ENCODE measurements at places on chromosomes 7 and 10. TPM values are rescaled to one million over a fixed set of nuclear protein-coding genes. Genes with fewer than 3 reads are reported as not detected.
A peak's percentile ranks its signal among the peaks of the same experiment; 100 is the strongest.

The MMD2 gene
- not detected for total RNA-seq

The EMX2 gene
- not detected for total RNA-seq

The SAMD9L gene
- 11.3 TPM for total RNA-seq

The TMEM120A gene
- total RNA-seq = 44.7 TPM

GRCh38 chr10:133379152-133379800, at the start of gene PAOX:
TSS of gene PAOX (plus strand) at chr10:133379262. CDS start at chr10:133379317, 55 bp downstream.
- no peaks in the 10 kb centered on the region for H3K36me3 ChIP-seq
- H3K27me3 ChIP-seq = no peaks in the 10 kb centered on the region
- H3K4me3 ChIP-seq = peak within 1 kb of the TSS; percentile 97
- H3K27ac ChIP-seq = peak within 1 kb of the TSS; percentile 70

- no peak overlapping the region for H3K4me3 ChIP-seq
- no peak for DNase-seq
- H3K27me3 ChIP-seq = no peaks in the 10 kb centered on the region
- H3K27ac ChIP-seq = no peak overlapping the region
- no peaks in the 10 kb centered on the region for H3K36me3 ChIP-seq
- peaks cover 10% of the 10 kb centered on the region for H3K4me1 ChIP-seq
Measured at GRCh38 chr7:91285696-91286355, 21.6 kb downstream of the FZD1 start.

GRCh38 chr7:74307738-74308505, 18.7 kb downstream of the CLIP2 start:
- no peaks in the 10 kb centered on the region for H3K27me3 ChIP-seq
- no peaks in the 10 kb centered on the region for H3K36me3 ChIP-seq
- DNase-seq = no peak
- H3K4me3 ChIP-seq = peak overlapping the region; percentile 73

DNA sequence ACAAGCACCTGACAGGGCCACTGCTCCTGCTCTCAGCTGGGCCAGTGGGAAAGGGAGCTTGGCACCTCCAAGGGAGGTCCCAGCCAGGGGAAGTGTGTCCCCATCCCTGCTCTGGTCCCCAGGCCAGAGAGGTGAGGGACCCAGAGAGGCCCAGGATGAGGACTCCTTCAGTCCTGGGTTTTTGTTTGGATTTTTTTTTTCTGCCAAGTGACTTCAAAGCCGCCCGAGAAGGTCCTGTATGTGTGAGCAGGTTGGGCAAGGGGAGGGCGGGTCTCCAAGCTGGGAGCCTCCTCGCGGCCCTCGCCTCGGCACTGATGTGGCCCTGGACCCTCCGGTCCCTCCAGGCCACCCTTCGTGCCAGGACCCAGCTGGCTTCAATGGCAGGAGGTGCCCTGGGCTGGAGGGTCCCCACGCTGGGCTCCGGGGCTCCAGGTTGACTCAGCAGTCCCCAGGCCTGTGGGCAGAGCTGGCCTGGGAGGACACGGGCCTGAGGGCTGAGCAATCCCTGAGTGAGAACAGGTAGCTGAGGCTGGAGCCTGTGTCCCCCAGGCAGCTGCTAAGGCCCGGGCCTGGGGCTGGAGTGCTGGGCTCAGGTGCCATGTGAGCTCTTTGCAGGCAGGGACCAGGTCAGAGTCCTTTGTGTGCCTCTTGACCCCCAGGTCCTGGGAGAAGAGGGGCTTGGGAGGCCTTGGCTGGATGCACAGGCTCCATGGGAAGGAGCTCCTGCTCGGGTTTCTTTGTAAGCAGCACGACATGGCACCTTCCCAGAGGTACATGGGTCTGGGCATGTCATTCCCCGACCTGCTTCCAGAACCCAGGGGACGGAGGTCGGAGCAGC, 140.6 kb downstream of the FAM53B start:
- H3K36me3 ChIP-seq = no peaks in the 10 kb centered on the region
- no peak overlapping the region for H3K4me3 ChIP-seq
- no peaks in the 10 kb centered on the region for H3K4me1 ChIP-seq
- H3K27ac ChIP-seq = no peak overlapping the region

- H3K36me3 ChIP-seq = no peaks in the 10 kb centered on the region
- H3K4me1 ChIP-seq = peaks cover 6% of the 10 kb centered on the region
- H3K27ac ChIP-seq = no peak overlapping the region
Measured at GRCh38 chr7:127850195-127850594, 181.0 kb downstream of the LRRC4 start.

- H3K27me3 ChIP-seq = no peaks in the 10 kb centered on the region
- H3K4me3 ChIP-seq = no peak overlapping the region
- H3K4me1 ChIP-seq = no peaks in the 10 kb centered on the region
Measured at GRCh38 chr7:87494454-87494853, 19.0 kb upstream of the ABCB4 start.

DNA sequence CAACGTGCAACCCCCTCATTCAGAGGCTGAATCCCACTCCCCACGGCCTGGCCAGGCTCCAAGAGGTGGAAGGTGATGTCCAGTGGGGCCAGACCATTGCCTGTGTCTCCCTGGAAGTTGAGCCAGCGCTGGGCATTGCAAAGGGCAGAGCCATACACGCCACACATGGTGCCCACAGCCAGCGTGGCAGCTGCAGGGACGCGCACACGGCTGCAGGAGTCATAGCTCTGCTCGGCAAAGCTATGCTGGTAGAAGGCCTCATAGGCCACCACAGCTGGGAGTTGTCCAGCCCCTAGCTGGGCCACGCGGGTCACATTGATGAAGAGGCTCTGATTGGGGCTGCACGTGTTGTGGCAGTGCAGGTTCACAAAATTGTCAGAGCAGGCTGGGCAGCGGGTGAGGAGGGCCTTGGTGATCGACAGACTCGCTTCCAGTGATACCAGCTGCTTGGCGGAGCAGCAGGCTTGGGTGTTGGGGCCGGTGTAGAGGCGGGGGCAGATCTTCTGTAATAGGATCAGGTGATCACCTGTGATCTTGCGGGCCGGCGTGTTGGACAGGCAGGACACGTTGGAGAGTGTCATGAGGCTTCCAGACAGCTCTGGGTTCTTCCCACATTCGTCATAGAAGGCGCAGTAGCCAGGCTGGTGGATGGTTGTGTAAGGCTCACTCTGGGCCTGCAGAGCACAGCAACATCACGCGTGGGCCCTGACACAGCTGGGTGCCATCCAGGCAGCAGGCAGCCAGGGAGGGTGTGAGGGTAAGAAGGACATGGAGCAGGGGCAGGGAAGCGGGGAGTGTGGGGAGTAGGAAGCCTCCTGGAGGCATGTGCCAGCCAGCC, 1.2 kb downstream of the NPC1L1 start:
- H3K36me3 ChIP-seq = no peaks in the 10 kb centered on the region
- H3K4me1 ChIP-seq = no peaks in the 10 kb centered on the region
- no peaks in the 10 kb centered on the region for H3K27me3 ChIP-seq
- no peak for DNase-seq
- H3K4me3 ChIP-seq = no peak overlapping the region
- H3K27ac ChIP-seq = no peak overlapping the region

GRCh38 chr7:106740806-106741205, 79.8 kb upstream of the CCDC71L start:
- H3K4me3 ChIP-seq = no peak overlapping the region
- no peaks in the 10 kb centered on the region for H3K36me3 ChIP-seq
- no peak overlapping the region for H3K27ac ChIP-seq
- no peaks in the 10 kb centered on the region for H3K27me3 ChIP-seq
- H3K4me1 ChIP-seq = peaks cover 10% of the 10 kb centered on the region

DNA sequence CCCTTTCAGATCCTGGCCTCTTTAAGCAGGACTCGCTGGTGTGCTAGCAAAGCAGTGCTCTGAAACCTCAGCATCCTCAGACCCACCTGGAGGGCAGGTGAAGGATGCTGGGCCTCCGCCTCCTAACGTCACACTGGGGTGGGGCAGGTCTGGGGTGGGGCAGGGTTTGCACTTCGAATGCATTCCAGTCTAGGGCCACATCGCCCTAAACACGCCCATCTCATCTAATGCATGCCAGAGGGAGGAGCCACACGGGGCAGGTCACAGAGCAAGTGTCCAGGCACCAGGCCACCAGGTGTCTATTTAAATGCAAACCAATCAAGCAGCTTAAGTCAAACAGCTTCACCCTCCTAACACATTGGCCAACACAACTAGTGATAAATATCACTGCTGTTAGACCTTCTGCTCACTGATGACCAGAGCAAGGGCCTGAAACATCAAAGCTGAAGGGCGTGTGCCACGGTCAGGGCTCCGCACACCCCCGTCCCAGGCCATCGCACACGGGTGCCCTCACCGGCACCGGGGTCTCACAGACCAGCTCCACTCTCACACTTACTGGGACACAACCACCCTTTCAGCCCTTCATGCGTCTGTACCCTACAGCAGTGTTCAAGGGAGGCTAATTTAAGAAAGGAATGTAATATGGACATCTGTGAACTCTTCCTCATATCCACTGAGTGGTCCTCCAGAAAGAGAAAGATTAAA, 47.1 kb downstream of the DIP2C start:
- no peaks in the 10 kb centered on the region for H3K4me1 ChIP-seq
- H3K4me3 ChIP-seq = no peak overlapping the region
- no peak overlapping the region for H3K27ac ChIP-seq
- DNase-seq = no peak
- H3K27me3 ChIP-seq = no peaks in the 10 kb centered on the region

DNA sequence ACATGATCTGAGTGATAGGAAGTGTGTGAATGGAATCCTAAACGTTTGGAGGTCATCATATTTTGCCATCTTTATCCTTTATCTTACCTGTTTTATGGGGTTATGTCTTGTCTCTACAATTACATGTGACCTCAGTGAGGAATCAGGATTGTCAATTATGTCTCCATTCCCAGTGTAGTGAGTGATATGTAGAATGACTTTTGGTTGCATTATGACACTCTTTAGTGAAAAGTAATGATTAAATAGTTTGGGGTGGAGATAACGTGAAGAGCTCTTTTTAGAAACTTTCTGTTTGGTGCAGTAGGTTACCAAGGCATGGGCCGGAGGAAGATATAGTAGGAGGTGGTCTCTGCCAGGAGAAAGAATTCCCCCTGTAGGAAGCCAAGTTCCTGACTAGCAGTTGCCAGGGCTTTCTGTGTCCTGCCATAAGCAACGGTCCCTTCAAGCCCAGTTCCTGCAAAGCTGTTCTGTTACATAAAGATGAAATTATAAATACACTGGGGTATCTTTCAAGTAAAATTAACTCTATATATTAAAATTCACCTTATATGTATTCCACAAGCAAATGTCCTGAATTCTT, 228.2 kb downstream of the NSUN6 start:
- DNase-seq = no peak
- no peak overlapping the region for H3K27ac ChIP-seq
- no peak overlapping the region for H3K4me3 ChIP-seq

- no peaks in the 10 kb centered on the region for H3K4me1 ChIP-seq
- H3K36me3 ChIP-seq = no peaks in the 10 kb centered on the region
- no peak overlapping the region for H3K27ac ChIP-seq
- H3K27me3 ChIP-seq = no peaks in the 10 kb centered on the region
- DNase-seq = no peak
Measured at GRCh38 chr10:78190051-78190825, 156.6 kb downstream of the RPS24 start.

- DNase-seq = no peak
- H3K4me1 ChIP-seq = peaks cover 10% of the 10 kb centered on the region
- peak overlapping the region; percentile 78 for H3K27ac ChIP-seq
- peak overlapping the region; percentile 78 for H3K4me3 ChIP-seq
- no peaks in the 10 kb centered on the region for H3K27me3 ChIP-seq
Measured at GRCh38 chr7:154929006-154929726, 73.8 kb downstream of the PAXIP1 start.

DNA sequence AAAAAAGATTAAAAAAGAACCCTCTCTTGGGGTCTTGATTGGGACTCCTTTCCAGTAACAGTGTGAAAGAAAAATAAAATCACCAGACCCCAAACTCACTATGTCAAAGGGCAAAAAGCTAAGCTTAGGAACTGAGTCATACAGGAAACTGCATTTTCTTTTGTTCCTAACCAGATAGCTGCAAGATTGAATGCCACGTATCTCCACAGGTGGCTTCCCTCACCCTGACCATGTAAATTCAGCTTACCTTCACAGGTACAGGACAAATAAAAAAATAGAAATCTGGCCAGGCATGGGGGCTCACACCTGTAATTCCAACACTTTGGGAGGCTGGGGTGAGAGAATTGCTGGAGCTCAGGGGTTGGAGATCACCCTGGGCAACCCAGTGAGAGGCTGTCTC, 32.5 kb upstream of the EIF4H start:
- no peaks in the 10 kb centered on the region for H3K4me1 ChIP-seq
- DNase-seq = no peak
- H3K36me3 ChIP-seq = no peaks in the 10 kb centered on the region

GRCh38 chr7:75953931-75954330, 39.0 kb downstream of the POR start:
- H3K27me3 ChIP-seq = no peaks in the 10 kb centered on the region
- no peak overlapping the region for H3K4me3 ChIP-seq
- H3K27ac ChIP-seq = no peak overlapping the region
- H3K4me1 ChIP-seq = peaks cover 5% of the 10 kb centered on the region

DNA sequence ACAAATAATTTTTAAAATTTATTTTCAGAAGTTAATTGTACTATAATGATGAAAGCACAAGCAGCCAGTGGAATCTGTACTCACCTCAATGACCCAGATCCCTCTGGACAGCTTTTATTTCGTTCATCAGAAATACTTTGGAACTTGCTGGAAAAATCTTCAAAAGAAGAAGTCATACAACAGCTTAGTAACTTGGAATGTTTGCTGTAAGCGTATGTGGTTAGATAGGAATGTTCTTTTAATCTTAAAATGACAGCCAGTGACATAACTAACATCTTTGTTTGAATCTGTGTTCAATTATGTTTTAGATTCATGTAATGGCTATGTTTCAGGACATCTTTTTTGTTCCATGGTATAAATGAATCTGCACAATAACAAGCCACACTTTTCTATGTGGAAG, 26.8 kb downstream of the CFAP69 start:
- no peak overlapping the region for H3K27ac ChIP-seq
- no peaks in the 10 kb centered on the region for H3K27me3 ChIP-seq
- H3K4me1 ChIP-seq = peaks cover 4% of the 10 kb centered on the region

GRCh38 chr10:60422809-60423208, 33.1 kb upstream of the ANK3 start:
- H3K27ac ChIP-seq = no peak overlapping the region
- H3K36me3 ChIP-seq = no peaks in the 10 kb centered on the region
- peaks cover 11% of the 10 kb centered on the region for H3K4me1 ChIP-seq
- no peak overlapping the region for H3K4me3 ChIP-seq

- DNase-seq = no peak
- no peaks in the 10 kb centered on the region for H3K4me1 ChIP-seq
- no peak overlapping the region for H3K27ac ChIP-seq
- peaks cover 59% of the 10 kb centered on the region for H3K36me3 ChIP-seq
Measured at GRCh38 chr7:44211126-44211675, 10.4 kb downstream of the YKT6 start.

- H3K4me1 ChIP-seq = no peaks in the 10 kb centered on the region
- H3K4me3 ChIP-seq = no peak overlapping the region
- no peak for DNase-seq
- H3K36me3 ChIP-seq = no peaks in the 10 kb centered on the region
Measured at GRCh38 chr10:116197946-116198675, 74.9 kb downstream of the GFRA1 start.

DNA sequence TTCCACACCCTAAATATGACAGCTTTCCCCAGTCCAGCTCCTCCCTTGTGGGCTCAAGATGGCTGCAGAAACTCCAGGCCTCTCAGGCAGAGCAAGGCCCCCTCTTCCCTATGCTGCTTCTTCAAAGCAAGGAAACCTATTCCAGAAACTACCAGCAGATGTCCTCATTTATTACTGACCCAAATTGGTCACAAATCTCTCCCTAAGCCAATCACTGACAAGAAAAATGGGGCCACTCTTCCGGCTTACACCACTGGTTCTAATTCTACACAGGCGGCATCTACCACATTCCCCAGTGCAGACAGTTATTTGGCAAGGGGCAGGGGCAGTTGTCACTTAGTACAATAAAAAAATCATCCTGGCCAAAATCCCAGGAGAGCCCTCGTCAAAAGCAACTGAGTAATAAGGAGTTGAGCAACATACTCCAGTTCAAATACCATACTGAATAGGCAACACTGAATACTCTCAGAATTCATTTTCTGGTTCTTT, 150.4 kb downstream of the SFMBT2 start:
- H3K4me3 ChIP-seq = no peak overlapping the region
- no peak overlapping the region for H3K27ac ChIP-seq
- H3K4me1 ChIP-seq = peaks cover 11% of the 10 kb centered on the region
- no peaks in the 10 kb centered on the region for H3K27me3 ChIP-seq
